ENCODE measurements at places on chromosomes 1 and 21. TPM values are rescaled to one million over a fixed set of nuclear protein-coding genes. Genes with fewer than 3 reads are reported as not detected.

PNRC2 gene
- 92.2 TPM for total RNA-seq

COL16A1 gene
- 58.5 TPM for total RNA-seq

GBP7 gene
- total RNA-seq, result not detected

SLFNL1 gene
- total RNA-seq, result 0.20 TPM

LCA5L gene
- 1.5 TPM for total RNA-seq

MYOG gene
- total RNA-seq, result not detected

SIM2 gene
- total RNA-seq, result not detected

FCGR1A gene
- total RNA-seq, result not detected

RGS5 gene
- total RNA-seq, result 1.8 TPM

HMCN1 gene
- 15.4 TPM for total RNA-seq

SLC9C2 gene
- total RNA-seq, result not detected

OR2T11 gene
- total RNA-seq, result not detected

SLC16A4 gene
- total RNA-seq, result 6.3 TPM

LRRN2 gene
- total RNA-seq, result not detected

PCP4 gene
- total RNA-seq, result not detected

CD52 gene
- total RNA-seq, result 0.98 TPM

TNFRSF9 gene
- total RNA-seq, result under 0.01 TPM

OR2T2 gene
- not detected for total RNA-seq

LAD1 gene
- total RNA-seq, result not detected

SERTAD4 gene
- 0.20 TPM for total RNA-seq

NTMT2 gene
- not detected for total RNA-seq

ARTN gene
- under 0.01 TPM for total RNA-seq

RIPPLY3 gene
- total RNA-seq, result not detected

KIAA0040 gene
- under 0.01 TPM for total RNA-seq

VANGL2 gene
- total RNA-seq, result not detected

UBXN10 gene
- under 0.01 TPM for total RNA-seq

KRTAP11-1 gene
- total RNA-seq, result 0.73 TPM

SMPDL3B gene
- total RNA-seq, result not detected

PGLYRP4 gene
- total RNA-seq, result not detected

SPRR2B gene
- not detected for total RNA-seq

SLC25A34 gene
- 0.39 TPM for total RNA-seq

LCK gene
- total RNA-seq, result not detected

PROK1 gene
- not detected for total RNA-seq

DISC1 gene
- total RNA-seq, result 5.1 TPM
